PC-3 (cell line): ENCODE measurements at places on chromosomes 6 and 20. TPM values are rescaled to one million over a fixed set of nuclear protein-coding genes. Genes with fewer than 3 reads are reported as not detected.

MYB gene
- total RNA-seq = 1.4 and 4.4 TPM in 2 replicates

HLA-C gene
- total RNA-seq = 219 and 252 TPM in 2 replicates

OR2H2 gene
- not detected in 2 replicates for total RNA-seq

GRCh38 chr6:17714879-17715851, 8.4 kb upstream of the NUP153 start:
- DNase-seq = peak; percentile 89
- no peaks in the 10 kb centered on the region for H3K27me3 ChIP-seq
- no peaks in the 10 kb centered on the region for H3K36me3 ChIP-seq
- H3K27ac ChIP-seq = no peak overlapping the region
- peaks cover 17% of the 10 kb centered on the region for H3K4me1 ChIP-seq
- H3K4me3 ChIP-seq = no peak overlapping the region

DNA sequence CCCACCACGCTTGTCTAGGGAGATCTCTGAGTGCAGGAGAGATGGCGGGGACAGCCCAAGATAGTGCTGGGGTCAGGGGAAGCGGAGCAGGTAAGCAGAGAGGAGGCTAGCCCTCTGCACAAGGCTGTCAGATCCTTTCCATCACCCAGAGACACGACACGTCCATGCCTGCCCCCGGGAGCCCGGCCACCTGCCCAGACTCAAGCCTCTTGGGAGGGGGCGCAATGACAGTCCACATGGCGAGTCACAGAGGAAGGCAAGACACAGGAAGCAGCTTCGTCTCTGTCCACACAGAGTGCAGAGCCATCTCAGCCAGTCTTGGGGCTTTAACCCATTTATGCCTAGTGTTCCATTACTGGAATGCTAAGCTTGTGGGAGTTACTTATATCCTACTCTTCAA, 78.4 kb downstream of the PREX1 start:
- DNase-seq = no peak
- no peaks in the 10 kb centered on the region for H3K36me3 ChIP-seq
- no peaks in the 10 kb centered on the region for H3K4me1 ChIP-seq

DNA sequence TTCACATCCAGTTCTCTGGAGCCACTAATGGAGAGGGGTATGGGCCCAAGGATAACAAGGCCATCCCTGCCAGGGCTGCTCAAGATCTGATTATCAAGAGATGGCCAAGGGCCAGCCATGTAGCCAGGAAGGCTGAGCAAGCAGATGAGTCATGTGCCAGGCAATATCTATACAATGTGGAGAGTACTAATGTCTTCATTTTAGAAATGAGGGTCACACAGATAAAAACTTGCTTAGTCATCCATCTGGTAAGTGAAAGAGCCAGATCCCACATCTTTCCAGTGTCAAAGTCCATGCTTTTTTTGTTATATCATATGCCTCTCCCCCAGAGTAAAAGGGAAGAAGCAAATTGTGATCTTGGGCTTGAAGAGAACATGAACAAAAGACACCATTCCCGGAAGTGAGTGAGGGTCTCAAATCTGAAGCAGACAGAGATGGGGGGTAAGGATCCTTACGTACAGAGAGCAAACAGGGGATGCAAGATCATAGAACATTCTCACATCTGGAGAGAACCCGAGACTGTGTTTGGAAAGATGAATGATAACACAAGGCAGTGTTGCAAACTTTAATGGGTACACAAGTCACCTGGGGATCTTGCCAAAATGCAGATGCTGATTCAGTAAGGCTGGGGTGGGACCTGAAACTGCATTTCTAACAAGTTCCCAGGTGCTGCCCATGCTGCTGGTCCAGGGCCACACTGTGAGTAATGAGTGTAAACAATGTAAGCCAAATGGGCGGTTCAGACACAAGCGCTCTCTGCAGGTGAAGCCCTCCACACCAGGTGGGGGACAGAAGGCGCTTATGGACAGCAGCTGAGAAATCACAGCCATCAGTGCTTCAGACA, 20.0 kb upstream of the GSTA3 start:
- H3K27ac ChIP-seq = peak overlapping the region; percentile 97
- H3K27me3 ChIP-seq = no peaks in the 10 kb centered on the region
- peak overlapping the region; percentile 40; the same call in 1 of the 2 replicates for H3K4me3 ChIP-seq
- H3K4me1 ChIP-seq = peaks cover 28% of the 10 kb centered on the region
- DNase-seq = peak; percentile 96

GRCh38 chr20:30949761-30950160, 307.7 kb upstream of the DEFB115 start:
- H3K27ac ChIP-seq = no peak overlapping the region
- no peak for DNase-seq
- no peaks in the 10 kb centered on the region for H3K27me3 ChIP-seq

DNA sequence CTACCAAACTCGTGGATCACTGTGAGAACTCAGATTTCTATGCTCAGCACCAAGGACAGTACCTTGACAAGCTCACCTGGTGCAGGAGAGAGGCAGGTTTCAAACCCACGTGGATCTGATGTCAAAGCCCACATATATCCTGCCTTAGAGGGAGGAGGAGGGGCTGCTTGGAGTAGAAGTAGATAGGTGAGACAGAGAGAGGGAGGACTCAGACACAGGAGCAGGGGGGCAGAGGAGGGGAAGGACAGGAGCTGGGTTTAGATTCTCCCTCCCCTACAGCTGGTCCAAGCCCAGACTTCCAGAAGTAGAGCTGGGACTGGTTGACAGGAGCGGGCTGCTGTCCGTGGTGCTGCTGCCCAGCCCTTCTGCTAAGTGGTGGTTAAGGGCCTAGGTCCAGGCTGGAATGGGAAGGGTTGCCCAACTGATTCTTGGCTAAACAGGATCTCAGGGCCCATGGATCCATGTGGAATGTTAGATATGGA, 77.5 kb downstream of the CDH22 start:
- peaks cover 31% of the 10 kb centered on the region for H3K27me3 ChIP-seq
- no peak overlapping the region for H3K4me3 ChIP-seq
- H3K27ac ChIP-seq = no peak overlapping the region
- no peaks in the 10 kb centered on the region for H3K36me3 ChIP-seq
- DNase-seq = peak; percentile 52

DNA sequence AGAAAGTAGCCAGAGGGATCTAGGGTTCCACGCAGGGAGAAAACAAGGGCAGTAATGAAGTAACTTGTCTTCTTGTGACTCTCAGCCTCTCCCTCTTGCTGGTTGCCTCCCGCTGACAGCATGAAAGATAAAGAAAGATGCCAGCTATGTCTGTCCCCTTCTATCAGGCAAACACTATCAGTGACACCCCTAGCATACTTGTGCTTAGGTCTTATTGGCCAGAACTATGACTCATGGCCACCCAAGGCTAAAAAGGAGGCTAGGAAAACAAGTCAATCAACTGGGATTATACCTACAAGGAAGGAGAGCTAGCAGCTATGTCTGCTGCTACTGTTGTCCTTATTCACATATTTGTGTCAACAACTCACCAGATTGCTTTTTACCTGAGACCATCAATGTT, 206.8 kb upstream of the SOX4 start:
- DNase-seq = peak; percentile 63
- no peaks in the 10 kb centered on the region for H3K36me3 ChIP-seq
- no peak overlapping the region for H3K27ac ChIP-seq
- no peak overlapping the region for H3K4me3 ChIP-seq
- no peaks in the 10 kb centered on the region for H3K27me3 ChIP-seq
- peaks cover 29% of the 10 kb centered on the region for H3K4me1 ChIP-seq
